Nasal cavity respiratory epithelium epithelial cell of viscerocranial mucosa (primary cell): ENCODE measurements at places on chromosomes 6 and 20. TPM values are rescaled to one million over a fixed set of nuclear protein-coding genes. Genes with fewer than 3 reads are reported as not detected.

COL9A1 gene
- total RNA-seq = not detected in 2 replicates

ELOVL2 gene
- total RNA-seq = under 0.01 TPM in 1 of 2 replicates, not detected in the other

RFX6 gene
- not detected in 2 replicates for total RNA-seq

NPEPL1 gene
- 17.4 and 21.6 TPM in 2 replicates for total RNA-seq

TRAPPC3L gene
- not detected in 2 replicates for total RNA-seq

AMD1 gene
- 134 and 185 TPM in 2 replicates for total RNA-seq
